Ureter (tissue), 1 donor: ENCODE measurements at places on chromosomes 1 and 21. TPM values are rescaled to one million over a fixed set of nuclear protein-coding genes. Genes with fewer than 3 reads are reported as not detected.

DNA sequence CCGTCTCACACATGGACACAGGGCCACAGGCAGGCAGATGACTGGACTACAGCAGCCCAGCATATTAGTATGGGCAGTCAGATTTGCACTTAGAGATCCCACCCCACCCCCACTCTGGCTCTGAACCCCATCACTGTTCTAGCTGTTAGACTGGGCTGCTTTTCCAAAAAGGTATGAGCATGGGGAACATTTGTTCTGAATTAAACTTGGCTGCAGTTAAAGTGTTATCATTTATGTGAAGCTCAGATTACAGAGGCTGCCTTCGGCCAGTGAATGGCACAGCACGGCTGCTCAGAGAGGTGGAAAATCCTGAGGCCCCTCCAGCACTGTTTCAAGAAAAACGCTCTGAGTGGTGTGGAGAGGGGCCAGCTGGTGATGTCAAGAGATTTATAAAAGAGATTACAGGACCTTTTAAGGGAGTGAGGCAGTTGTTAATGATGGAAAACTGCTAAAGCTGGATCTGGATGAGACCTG lies 6.9 kb upstream of the NOS1AP start:
- no peak for DNase-seq

- DNase-seq, result no peak
These were observed 120.9 kb upstream of the KIAA1614 start for GRCh38 chr1:180791806-180792205.

DNA sequence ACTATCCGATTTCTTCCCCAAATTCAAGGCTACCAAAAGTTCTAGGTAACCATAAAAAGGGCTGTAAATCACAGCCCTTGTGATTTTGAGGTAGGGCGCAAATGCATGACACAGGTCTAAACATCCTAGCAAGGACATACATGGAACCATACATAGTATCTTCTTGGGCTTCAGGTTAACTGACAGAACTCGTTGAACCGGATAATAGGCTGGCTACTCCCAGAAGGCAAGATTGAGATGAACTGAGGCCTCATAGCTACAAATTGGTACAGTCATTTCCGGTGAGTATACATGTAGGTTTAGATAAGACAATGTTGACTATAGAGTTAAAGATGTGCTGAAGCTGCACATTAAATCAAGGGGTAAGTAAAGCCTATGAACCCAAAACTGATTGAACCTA lies 27.3 kb upstream of the TP53BP2 start:
- DNase-seq, result no peak

DNA sequence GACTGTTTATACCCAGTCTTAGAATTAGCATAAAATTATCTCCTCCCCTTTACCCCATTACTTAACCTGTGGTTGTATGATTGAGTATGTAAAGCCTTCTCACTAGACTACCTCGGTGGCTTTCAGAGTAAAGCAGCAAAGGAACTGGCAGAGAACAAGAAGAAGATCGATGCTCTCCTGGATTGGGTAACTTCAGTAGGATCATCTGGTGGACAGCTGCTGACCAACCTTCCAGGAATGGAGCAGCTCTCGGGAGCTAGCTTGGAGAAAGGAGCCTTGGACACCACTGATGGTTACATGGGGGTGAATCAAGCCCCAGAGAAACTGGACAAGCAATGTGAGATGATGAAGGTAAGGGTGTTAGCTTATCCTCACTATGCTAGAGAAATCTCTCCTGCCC lies 138.6 kb upstream of the BMP8A start:
- no peak for DNase-seq

DNA sequence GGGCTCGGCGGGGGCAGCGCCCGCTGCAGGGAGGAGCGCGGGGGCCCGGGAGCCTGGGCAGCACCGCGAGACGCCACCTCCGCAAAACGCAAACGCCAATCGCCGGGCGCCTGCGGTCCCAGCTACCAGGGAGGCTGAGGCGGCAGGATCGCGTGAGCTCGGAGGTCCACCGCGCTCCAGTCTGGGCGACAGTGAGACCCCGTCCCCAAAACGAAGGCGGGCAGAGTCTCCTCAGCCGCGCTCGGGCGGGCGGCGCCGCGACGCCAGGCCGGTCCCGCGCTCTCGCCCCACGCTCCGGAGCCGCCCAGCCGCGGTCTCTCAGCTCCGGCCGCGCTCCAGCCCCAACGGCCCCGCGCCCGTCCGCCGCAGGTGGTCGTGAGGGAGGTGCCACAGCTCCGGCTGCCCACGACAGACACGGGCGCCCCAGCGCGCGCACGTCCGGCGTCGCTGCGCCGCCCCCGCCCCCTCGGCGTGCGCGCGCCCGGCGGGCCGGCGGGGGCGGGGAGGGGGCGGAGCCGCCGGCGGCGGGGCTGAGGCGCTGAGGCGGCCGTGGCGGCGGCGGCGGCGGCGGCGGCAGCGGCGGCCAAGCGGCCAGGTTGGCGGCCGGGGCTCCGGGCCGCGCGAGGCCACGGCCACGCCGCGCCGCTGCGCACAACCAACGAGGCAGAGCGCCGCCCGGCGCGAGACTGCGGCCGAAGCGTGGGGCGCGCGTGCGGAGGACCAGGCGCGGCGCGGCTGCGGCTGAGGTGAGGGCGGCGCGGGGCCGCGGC lies at the start of gene ADARB1:
TSS of gene ADARB1 (plus strand) at position 533 of the 770 bp plus-strand sequence. CDS start 97,077 bp downstream, outside the sequence.
- no peak for DNase-seq

GRCh38 chr1:218382261-218382660 lies 37.1 kb downstream of the TGFB2 start:
- DNase-seq, result no peak

FAM72C gene
- 0.42 TPM for total RNA-seq

MYOG gene
- total RNA-seq, result not detected

RXRG gene
- total RNA-seq, result 0.86 TPM
